ENCODE measurements at places on chromosomes 3 and 15.

- no peak for DNase-seq
Measured at GRCh38 chr15:78685159-78685921, 44.3 kb upstream of the CHRNB4 start.

DNA sequence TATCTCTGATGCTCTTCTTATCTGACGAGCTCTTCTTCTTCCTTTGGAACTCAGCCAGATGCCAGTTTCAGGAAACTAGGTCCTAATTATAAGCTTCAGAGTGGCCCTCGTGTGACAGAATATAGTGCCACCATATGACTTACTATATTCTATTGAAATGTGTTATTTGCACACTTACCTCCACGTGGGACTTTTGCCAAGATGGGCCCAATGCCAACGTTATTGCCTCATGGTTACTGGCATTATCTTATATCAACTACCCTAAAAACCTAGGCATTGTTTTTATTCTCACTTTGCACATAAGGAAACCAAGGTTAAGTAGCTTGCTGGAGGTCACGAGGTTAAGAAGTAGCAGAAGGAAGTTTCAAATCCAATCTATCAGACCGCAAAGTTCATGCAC, 71.3 kb upstream of the SLCO3A1 start:
- DNase-seq = no peak

DNA sequence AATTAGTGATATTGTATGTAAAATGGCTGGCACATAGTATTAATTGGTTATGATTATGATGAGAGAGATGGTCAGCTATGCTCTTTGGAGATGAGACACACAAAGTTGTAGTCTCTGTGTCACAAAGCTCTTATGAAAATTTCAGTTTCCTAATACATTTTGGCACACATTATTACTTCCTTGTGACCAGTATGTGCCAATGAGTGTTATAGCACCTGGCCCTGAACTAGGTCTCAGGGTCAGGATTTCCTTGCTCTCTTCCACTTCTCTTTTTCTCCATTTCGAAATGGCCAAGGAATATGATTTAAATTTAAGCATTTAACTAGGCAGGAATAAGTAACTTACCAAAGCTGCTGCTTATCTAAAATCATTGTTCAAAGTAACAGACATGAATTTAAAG, 28.0 kb downstream of the TIPARP start:
- DNase-seq = no peak

DNA sequence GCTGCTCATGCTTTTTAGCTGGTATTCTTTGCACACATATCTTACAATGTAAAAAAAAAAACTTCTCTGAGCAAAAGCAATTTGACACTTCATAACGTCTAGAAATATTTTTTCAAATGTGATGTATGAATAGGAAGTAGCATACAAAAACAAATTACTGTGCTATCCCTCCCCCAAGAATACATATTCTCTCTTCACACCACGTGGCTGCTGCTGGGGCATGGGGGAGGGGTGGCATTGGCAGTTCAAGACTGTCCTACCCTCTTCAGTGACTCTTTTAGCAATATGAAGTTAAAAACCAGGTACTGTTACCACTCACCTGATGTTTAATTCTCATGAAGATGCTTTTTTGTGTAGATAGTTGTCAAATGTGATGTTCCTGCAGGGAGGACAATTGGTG, 85.6 kb downstream of the UBE2E2 start:
- DNase-seq = no peak

DNA sequence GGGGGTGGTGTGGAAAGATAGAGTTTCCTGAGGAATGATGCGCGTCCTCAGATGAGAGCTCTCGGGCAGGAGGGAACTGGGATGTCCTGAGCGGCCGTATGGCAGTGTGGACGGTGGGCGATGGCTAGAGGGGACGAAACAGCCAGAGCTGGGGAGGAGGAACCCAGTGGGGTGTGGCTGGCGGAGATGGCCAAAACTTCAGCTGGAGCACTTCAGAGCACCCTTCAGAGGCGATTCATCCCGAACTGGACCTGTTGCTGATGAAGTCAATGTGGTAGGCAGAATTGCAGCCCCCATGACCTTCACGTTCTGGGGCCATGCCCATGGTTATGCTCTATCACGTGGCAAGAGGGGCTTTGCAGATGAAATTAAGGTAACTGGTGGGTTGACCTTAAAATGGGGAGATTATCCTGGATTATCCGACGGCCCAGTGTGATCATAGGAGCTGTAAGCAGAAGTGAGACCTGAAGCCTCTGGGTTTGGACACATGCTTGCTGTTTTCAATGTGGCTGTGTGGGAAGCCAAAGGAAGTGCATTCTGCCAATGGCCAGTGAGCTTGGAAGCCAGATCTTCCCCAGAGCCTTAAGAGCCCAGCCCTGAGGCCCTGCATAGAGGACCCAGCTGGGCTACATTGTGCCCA, 52.3 kb downstream of the ATP1B3 start:
- DNase-seq = no peak

GRCh38 chr3:42009456-42009855, 47.6 kb upstream of the ULK4 start:
- no peak for DNase-seq

DNA sequence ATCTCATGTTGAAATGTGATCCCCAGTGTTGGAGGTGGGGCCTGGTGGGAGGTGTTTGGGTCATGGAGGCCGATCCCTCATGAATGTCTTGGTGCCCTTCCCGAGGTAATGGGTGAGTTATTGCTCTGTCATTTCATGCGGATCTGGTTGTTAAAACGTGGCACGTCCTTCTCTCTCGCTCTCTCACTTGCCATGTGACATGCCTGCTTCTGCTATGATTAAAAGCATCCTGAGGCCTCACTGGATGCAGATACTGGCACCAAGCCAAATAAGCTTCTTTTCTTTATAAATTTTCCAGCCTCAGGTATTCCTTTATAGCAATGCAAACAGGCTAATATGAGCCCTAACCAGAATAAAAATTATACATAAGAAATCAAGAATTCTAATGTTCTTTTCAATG, 31.7 kb upstream of the HACD2 start:
- DNase-seq = no peak

- no peak for DNase-seq
Measured at GRCh38 chr3:171755656-171756055, 54.6 kb downstream of the PLD1 start.

- DNase-seq = no peak
Measured at GRCh38 chr3:186901135-186901734, 29.1 kb upstream of the ST6GAL1 start.

GRCh38 chr15:68028888-68029207, 25.3 kb upstream of the PIAS1 start:
- no peak for DNase-seq

- DNase-seq = no peak
Measured at GRCh38 chr3:41532976-41533375, 333.7 kb downstream of the CTNNB1 start.

- no peak for DNase-seq
Measured at GRCh38 chr15:99911816-99912215, 178.6 kb upstream of the LYSMD4 start.

GRCh38 chr15:56758770-56759449, 25.6 kb upstream of the ZNF280D start:
- peak; percentile 18 for DNase-seq

- DNase-seq = no peak
Measured at GRCh38 chr3:173988909-173989308, 591.4 kb downstream of the NLGN1 start.

GRCh38 chr3:127291611-127292010, 3.8 kb upstream of the PRR20G start:
- no peak for DNase-seq

- no peak for DNase-seq
Measured at GRCh38 chr15:29089731-29090616, 179.6 kb downstream of the NSMCE3 start.

DNA sequence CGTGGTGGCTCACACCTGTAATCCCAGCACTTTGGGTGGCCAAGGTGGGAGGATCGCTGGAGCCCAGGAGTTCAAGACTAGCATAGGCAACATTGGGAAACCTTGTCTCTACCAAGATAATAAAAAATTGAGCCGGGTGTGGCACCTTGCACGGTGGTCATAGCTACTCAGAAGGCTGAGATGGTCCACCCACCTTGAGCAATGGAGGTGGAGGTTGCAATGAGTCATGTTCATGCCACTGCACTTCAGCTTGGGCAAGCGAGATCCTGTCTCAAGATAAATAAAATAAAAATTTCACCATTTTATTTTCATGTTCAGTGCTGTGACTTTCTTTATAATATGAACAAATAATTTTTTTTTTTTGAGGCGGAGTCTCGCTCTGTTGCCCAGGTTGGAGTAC, 12.5 kb downstream of the MAPK6 start:
- no peak for DNase-seq

DNA sequence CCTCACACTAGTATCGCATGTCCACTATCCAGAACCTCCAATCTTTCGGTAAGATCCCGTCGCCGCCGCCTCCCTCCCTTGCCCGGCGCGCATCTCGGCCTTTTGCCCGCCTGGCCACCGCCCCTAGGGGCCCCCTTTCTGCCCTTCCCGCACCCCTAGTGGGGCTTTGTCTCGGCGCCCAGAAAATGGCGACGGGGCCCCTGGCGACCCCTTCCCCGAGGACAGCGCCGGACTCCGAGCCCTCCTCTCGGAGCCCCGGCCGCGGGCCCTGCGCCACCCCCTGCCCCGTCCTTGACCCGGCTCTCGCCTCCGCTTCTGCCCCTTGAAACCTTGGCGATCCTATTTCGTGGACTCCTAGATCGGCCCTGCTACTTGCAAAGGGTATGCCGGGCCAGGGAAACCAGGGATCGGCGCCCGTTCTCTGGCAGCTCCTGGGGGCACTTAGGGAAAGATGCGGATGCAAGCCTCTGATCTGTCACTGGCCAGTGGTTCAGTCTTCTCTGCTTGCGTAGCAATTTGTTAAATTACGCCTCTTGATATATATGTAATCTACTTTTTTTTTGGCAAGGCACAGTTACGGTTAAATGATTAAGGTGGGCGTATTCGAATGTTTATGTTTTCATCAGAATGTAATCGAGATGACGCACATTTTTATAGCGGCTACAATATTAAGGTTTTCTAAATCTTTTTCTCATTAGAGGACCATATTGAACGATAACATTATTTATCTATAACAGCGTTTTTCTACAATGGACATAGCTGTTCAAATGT, 603 bp downstream of the EIF1B start:
- peak; percentile 32 for DNase-seq

DNA sequence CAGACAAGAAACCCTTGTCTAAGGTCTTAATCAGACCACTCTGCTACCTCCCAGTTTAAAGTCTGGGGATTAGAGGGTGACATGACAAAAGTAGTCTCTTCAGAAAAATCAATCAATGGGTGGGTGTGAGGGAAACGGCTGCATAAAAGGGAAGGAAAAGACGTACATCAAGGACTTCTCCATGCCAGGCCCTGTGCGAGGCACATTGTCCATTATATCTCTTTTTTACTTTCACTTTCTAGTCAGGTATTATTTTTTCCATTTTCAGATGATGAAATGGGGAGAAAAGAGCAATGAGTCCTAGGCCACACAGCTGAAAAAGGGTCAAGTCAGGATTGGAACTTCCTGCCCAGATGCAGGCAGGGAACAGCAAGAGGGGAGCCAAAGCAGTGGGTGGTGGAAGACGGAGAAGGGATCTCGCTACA, 4.6 kb upstream of the CX3CR1 start:
- no peak for DNase-seq

DNA sequence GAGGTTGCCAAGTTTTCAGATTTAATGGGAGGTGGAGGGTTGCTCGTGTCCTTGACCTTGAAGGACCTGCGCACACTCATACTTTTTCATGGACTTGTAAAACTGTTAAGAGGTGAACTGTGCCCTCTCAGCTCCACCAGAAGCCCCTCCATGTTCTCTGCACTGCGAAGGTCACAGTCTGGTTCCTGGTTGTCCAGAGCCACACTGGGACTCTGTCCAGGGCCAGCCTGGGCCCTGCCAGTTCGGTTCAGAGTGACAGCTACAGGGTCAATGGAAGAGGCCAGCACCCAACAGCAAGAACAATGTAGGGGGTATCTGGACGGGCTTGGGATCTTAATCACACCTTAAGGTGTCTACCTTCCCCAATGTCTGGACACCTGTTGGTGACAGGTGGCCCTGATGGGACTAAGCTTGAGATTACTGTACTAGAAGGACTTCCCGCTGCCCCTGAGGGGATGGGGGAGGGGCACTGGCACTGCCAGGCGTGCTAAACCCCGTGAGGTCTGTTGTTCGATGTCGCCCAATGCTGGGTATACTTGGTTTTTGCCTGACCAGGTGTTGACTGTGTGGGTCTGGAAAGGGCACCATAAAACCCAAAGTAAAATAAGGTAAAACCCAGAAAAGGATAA, 34.7 kb downstream of the GRK7 start:
- DNase-seq = no peak

GRCh38 chr3:63037116-63037515, 161.9 kb upstream of the CADPS start:
- DNase-seq = no peak

DNA sequence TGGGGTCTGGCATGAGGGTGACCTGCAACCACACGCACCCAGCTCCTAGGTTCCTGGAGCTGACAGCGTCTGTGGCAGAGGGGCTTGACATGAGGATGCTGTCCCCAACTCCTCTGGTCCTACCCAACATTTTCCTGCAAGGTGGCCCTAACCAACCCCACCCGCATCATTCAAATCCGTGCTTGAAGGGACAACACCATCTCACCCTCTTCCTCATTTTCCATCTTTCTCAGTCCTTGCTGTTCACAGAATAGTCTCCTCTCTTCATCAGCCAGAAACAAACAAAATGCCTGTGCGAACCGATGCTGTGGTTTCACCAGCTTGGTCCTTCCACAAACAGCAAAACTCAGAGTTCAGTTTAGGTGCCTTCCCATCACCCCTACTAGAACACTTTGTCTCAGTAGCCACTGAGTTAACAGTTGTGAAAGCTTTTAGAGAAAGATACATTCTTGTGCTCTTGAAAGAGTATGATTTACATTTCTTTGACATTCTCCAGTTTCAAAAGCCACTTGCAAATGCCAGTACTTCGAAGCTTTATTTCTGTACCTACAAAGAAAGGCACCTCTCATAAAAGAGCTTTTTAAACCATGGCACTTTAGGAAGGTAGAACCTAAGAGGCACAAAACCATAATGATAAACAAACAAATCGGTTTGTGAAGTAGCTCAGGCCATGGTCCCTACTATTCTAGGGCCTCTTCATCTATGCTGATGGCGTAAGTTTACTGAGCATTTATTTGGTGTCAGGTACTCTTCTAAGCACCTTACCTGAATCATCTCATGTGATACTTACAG, 360.1 kb downstream of the SHQ1 start:
- no peak for DNase-seq

GRCh38 chr3:190491533-190492054, 22.3 kb upstream of the IL1RAP start:
- no peak for DNase-seq

GRCh38 chr3:108127301-108127988, 36.6 kb upstream of the CD47 start:
- DNase-seq = no peak

GRCh38 chr3:133820129-133820528, 14.5 kb downstream of the SRPRB start:
- DNase-seq = no peak
